Activated B cell treated with CpG ODN at 0.5 μM for 24 hours (primary cell): ENCODE measurements at places on chromosomes 5 and 9. TPM values are rescaled to one million over a fixed set of nuclear protein-coding genes. Genes with fewer than 3 reads are reported as not detected.

DNA sequence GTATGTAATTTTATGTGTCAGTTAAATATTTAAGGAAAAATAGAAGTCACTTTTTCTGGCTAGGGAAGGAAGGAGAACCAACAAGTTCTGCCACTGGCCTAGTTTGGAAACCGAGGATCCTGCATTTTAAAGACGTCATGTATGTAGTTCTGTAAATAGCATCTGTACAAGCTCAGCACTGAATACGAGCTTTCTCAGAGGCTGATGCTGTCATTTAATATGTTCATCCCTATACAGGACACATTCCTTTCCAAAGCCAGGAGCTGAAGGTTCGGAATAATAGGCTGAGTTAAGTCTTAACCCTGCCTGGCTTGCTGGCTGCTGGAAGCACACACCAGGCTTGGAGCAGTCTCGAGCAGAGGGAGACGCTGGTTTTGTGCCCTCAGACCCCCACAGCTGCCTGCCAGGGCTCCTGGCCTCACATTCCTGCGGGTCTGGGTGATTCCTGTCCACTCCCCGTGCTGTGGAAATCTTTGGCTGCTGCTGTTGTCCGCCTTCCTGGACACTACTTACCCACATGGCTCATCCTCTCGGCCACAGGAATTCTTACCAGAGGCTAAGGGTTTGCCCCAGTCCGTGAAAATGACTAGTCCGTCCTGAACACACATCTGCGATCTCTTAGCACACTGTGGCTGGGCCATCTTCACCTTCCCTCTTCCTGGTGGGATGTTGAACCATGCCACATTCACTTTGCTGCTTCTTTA, 36.6 kb downstream of the SLC46A2 start:
- no peak for DNase-seq
- no peak overlapping the region for H3K4me3 ChIP-seq
- no peak overlapping the region for H3K27ac ChIP-seq
- peaks cover 29% of the 10 kb centered on the region for H3K36me3 ChIP-seq
- H3K4me1 ChIP-seq: peaks cover 20% of the 10 kb centered on the region

The PDE6A gene
- not detected in 2 replicates for total RNA-seq

The TMEM215 gene
- not detected in 2 replicates for total RNA-seq

DNA sequence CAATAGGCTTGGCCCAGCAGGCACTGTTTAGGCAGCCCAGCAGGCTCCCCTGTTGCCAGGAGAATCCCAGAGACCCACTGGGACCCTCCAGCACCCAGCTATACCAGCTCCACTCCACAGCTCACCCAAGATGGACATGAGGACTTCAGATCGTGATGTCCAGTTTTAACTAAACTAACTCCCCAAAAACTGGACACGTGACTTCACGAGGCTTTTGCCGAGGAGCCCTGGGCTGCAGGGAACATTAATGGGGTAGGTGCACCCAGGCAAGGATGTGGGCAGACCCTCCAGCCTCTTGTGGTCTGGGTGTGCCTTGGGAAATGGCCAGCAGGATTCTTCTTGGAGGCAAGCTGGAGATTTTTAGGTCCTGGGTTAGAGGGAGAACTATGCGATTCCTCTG, 8.9 kb upstream of the NKD2 start:
- no peak overlapping the region for H3K4me3 ChIP-seq
- no peak for DNase-seq
- H3K27me3 ChIP-seq: peaks cover 22% of the 10 kb centered on the region
- no peaks in the 10 kb centered on the region for H3K36me3 ChIP-seq
- H3K27ac ChIP-seq: no peak overlapping the region

GRCh38 chr5:127518319-127518621, 830 bp downstream of the PRRC1 start:
- H3K36me3 ChIP-seq: peaks cover 31% of the 10 kb centered on the region
- no peak for DNase-seq
- peak overlapping the region; percentile 48 for H3K27ac ChIP-seq
- H3K4me1 ChIP-seq: peaks cover 27% of the 10 kb centered on the region
- peaks cover 2% of the 10 kb centered on the region for H3K27me3 ChIP-seq

The TAF1L gene
- total RNA-seq: not detected in 2 replicates

The HSPA4 gene
- 152 and 162 TPM in 2 replicates for total RNA-seq

The SPINK7 gene
- total RNA-seq: not detected in 2 replicates

DNA sequence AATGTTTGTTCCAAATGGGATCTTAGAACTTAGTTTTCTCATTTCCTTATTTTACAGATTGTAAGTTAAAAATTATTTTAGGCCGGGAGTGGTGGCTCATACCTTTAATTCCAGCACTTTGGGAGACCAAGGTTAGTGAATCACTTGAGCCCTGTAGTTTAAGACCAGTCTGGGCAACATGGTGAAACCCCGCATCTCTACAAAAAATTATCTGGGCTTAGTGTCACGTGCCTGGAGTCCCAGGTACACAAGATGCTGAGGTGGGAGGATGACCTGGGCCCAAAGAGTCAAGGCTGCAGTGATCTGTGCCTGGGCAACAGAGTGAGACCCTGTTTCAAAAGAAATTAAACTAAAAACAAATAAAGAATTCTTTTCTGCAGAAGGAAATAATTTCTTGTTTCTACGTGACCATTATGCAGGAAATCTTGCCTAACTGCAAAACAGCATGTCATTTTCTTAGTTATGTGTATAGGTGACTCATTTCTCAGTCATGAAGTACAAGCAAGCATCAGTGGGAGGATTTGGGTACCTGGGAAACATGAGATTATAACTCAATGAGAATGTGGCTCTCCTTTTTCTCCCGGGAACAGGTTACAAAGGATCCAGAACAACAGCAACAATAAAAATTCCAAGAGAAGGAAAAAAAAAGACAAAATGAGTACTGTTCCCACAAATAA, 375.1 kb upstream of the ST8SIA4 start:
- no peaks in the 10 kb centered on the region for H3K27me3 ChIP-seq
- H3K4me3 ChIP-seq: no peak overlapping the region
- DNase-seq: no peak

GRCh38 chr5:159638954-159639559, 277.2 kb upstream of the ADRA1B start:
- no peaks in the 10 kb centered on the region for H3K36me3 ChIP-seq
- H3K4me1 ChIP-seq: no peaks in the 10 kb centered on the region
- H3K27me3 ChIP-seq: peaks cover 7% of the 10 kb centered on the region
- no peak for DNase-seq

The C5orf58 gene
- not detected in 2 replicates for total RNA-seq

The PNPLA7 gene
- 5.5 and 6.1 TPM in 2 replicates for total RNA-seq

- no peaks in the 10 kb centered on the region for H3K36me3 ChIP-seq
- H3K4me1 ChIP-seq: peaks cover 11% of the 10 kb centered on the region
- peak overlapping the region; percentile 72 for H3K27ac ChIP-seq
- no peaks in the 10 kb centered on the region for H3K27me3 ChIP-seq
Observed at GRCh38 chr9:132365986-132366385, 11.2 kb upstream of the SETX start.

GRCh38 chr9:136886610-136887597, 588 bp downstream of the TRAF2 start:
- H3K4me1 ChIP-seq: peaks cover 35% of the 10 kb centered on the region
- no peaks in the 10 kb centered on the region for H3K27me3 ChIP-seq
- H3K36me3 ChIP-seq: peaks cover 28% of the 10 kb centered on the region

The HAVCR1 gene
- total RNA-seq: not detected in 2 replicates

DNA sequence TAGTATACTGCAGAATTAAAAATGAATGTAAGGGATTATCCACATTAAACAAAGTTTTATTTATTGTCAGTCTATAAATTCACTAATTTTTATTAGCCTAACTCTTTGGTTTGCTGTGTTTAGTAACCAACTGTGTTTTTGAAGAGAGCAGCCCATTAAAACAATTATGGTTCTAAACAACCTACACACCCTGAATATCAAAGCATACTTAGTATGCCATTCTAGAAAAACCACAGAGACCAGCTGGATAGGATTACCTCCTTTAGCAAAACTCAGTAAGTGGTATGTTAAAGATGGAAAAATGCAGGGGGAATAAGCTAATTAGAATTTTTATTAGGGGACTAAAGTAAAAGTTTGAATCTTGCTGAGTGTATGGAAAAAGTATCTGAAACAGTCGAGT, 1981.7 kb upstream of the NUDT12 start:
- no peak overlapping the region for H3K27ac ChIP-seq
- H3K4me3 ChIP-seq: no peak overlapping the region
- DNase-seq: no peak
- H3K27me3 ChIP-seq: no peaks in the 10 kb centered on the region

GRCh38 chr9:76462126-76462525, 3.1 kb downstream of the GCNT1 start:
- no peaks in the 10 kb centered on the region for H3K36me3 ChIP-seq
- H3K4me3 ChIP-seq: no peak overlapping the region
- H3K27ac ChIP-seq: peak overlapping the region; percentile 38

The ZNF658 gene
- total RNA-seq: 3.7 and 4.7 TPM in 2 replicates

DNA sequence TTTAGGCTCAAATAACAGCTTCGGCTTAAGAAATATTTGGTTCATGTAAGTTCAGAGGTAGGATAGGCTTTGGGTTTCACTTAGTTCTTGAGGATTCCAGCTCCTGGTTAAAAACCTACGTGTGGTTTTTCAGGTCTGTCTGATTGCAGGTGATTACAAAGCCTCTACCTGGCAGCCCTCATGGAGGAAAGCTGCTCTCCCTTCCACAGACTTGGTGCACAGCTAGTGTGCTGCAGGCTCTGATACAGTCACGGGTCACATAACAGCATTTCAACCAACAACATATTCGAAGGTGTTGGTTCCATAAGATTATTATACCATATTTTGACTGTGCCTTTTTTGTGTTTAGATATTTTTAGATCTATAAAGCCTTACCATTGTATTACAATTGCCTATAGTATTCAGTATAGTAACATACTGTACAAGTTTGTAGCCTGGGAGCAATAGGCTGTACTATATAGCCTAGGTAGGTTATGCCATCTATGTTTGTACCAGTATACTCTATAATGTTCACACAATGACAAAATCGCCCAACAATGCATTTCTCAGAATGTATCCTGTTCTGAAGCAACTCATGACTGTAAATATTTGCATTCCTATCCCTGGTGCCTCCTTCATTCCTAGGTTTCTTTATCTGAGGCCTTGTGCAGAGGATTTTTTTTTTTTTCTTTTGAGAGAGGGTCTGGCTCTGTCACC, 8.0 kb upstream of the DCP2 start:
- no peaks in the 10 kb centered on the region for H3K27me3 ChIP-seq
- H3K27ac ChIP-seq: no peak overlapping the region
- no peak for DNase-seq
- no peak overlapping the region for H3K4me3 ChIP-seq

DNA sequence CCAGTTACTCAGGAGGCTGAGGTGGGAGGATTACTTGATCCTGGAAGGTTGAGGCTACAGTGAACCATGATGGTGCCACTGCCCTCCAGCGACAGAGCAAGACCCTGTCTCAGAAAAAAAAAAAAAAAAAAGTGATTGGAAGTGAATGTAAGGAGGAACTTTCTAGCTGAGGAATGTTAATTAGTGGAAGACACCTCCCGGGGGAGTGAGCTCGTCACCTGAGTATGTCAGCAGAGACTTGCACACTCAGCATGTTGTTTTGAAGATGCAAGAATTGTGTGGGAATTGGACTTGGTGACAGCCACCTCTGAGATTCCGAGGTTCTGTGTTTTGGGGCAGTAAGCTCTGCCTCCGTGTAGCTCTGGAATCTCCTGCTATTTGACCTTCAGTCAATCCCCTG, 3.6 kb downstream of the SYNPO start:
- H3K4me3 ChIP-seq: no peak overlapping the region
- H3K4me1 ChIP-seq: no peaks in the 10 kb centered on the region
- no peak for DNase-seq
- H3K27ac ChIP-seq: no peak overlapping the region
- H3K36me3 ChIP-seq: peaks cover 19% of the 10 kb centered on the region

- no peak overlapping the region for H3K27ac ChIP-seq
- DNase-seq: no peak
- no peak overlapping the region for H3K4me3 ChIP-seq
- peaks cover 10% of the 10 kb centered on the region for H3K4me1 ChIP-seq
- no peaks in the 10 kb centered on the region for H3K36me3 ChIP-seq
- peaks cover 24% of the 10 kb centered on the region for H3K27me3 ChIP-seq
Observed at GRCh38 chr5:39426746-39427105, 1.9 kb upstream of the DAB2 start.

DNA sequence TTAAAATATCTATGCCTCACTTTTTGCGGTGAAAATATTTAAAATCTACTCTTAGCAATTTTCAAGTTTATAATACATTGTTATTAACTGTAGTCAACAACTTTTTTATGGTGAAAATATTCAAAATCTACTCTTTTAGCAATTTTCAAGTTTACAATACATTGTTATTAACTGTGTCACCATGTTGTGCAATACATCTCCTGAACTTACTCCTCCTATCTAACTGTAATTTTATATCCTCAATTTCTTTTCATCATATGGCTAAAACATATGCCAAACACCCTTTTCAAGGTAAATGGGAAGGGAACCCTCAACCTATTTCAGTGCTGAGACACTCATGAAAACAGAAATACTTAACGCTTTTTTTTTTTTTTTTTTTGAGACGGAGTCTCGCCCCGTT, 982.7 kb upstream of the DMAC1 start:
- no peak for DNase-seq
- H3K27ac ChIP-seq: no peak overlapping the region
- H3K36me3 ChIP-seq: no peaks in the 10 kb centered on the region
- H3K27me3 ChIP-seq: no peaks in the 10 kb centered on the region
- no peaks in the 10 kb centered on the region for H3K4me1 ChIP-seq
- no peak overlapping the region for H3K4me3 ChIP-seq
